Activated CD4-positive, alpha-beta T cell treated with anti-CD3 and anti-CD28 coated beads, Interleukin-2, amount 50 U/mL, for 1 hour (primary cell): ENCODE measurements at places on chromosomes 7 and 10.

DNA sequence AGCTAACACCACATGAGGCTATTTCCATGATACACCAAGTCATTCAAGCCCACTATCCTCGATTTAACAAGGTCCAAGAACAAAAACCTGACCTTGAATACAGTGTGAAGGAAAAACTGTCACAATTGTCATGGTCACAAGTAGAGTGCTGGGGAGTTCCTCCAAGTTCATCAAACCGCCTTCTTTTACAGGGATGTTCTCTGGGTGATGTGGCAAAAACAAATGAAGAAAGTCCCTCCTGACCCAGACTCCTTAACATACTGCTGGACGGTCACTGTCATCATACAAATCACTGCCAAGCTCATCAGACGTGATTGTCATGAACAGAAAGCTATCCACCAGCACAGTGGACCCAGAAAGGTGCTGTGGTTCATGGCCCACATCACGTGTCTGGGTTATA is 28.9 kb downstream of the HIPK2 start:
- no peak for DNase-seq

DNA sequence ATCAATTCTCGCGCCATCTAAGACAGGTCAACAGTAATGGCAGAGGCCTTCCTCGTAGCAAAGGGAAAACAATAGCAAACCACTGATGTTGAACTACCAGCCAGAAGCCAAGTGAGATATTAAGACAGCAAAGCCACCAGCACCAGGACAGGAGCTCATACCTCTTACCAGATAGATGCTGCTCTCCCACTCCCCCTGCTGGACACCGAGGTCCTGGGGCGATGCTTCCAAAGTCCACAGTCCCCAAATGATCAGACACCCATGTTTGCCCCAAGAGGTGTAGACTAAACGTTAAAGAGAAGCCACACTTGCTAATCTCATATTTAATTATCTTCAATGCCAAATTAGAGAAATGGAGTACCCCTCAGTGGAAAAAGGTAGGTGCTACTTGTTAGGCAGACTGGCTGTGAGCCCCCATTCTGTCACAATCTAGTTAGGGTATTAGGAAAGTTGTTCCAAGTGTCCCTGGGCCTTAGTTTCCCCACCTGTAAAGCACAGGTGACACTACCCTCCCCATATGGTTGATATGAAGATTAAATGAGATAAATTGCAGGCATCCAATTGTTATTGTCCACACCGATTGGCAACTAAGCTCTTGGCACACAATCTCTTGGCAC is 39.9 kb downstream of the TOMM7 start:
- DNase-seq, result peak; percentile 71

GRCh38 chr10:114565066-114565465 is 93.0 kb downstream of the ABLIM1 start:
- DNase-seq, result no peak

DNA sequence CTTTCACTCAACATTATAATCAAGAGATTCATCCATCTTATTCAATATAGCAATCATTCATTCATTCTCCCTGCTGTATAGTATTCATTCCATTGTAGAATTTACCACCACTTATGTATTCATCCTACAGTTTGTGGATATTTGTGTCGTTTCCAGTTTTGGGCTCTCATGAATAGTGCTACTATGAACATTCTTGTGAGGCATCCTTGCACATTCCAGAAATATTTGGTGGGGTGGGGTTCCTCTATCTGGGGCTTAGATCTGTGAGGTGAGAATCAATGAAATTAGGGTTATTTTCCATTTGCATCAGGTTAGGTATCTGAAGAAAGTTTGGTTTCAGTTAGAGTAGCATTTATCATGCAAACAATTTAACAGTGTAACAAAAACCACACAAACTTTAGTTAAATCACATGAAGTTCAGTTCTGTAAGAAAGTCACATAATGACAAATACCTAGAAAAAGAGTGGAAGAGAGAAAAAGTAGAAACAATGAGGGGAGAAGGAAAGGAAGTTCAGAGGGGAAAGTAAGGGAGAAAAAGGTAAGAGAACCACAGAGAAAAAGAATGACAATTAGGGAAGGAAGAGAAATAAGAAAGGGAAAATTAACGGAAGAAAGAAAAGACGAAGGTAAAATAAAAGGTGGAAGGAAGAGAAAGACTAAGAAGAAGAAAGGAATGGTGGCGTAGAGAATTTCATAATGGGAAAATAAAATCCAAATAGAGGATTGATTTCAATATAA is 25.3 kb upstream of the CBLL1 start:
- no peak for DNase-seq
